Fibroblast of pulmonary artery (primary cell): ENCODE measurements at places on chromosomes 6 and 20.
A peak's percentile ranks its signal among the peaks of the same experiment; 100 is the strongest.

DNA sequence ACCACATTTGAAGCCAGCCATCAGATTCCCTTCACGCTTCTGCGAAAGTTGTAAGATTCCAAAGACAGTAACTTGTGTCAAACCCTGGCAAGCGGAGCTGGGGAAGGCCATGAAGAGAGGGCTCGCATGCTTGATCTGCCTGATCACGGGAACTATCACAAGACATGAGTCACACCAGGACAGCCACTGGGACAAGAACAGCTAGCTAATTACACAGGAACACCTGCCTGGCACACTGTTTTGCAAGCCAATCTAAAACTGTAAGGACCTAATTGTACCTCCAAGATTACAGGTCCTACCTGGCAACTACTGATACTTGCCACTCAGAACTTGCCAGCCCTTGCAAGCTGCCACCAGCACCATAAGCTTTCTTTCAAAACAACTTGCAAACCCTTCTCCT is 289.3 kb downstream of the KIF16B start:
- DNase-seq = no peak

DNA sequence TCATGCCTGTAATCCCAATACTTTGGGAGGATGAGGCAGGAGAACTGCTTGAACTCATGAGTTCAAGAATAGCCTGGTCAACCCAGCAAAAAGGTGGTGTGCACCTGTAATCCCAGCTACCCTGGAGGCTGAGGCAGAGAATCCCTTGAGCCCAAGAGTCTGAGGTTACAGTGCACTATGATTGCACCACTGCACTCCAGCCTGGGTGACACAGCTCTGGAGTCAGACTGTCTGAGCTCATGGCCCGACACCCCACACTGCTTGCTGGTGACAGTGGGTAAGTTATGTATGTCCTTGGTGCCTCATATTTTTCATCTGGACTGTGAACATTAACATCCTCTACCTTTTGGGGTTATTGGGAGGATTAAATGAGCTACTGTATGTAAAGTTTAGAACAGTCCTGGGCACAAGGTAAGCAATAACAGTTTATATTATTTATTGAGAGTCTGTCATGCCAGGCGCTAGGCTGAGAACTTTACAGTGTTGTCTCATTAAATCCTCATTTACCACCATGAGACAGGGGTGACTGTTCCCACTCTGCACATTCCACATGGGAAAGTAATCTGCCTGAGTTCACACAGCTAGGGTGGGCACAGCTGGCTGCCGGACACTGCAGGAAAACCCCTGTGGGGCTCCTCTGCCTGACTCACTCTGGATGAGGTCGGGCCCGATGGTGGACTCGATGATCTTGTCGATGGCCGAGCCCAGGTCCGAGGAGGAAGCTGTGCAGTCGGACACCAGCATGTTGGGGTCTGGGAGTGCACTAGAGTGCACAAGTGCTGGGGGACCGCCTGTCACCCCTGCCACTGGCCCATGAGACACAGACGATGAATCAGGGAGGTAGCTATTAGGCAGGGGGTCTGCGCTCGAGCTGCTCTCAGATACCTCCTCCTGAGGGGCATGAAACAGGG is 2.9 kb downstream of the ZNF335 start:
- no peak for DNase-seq

GRCh38 chr6:157943964-157944283 is 37.7 kb upstream of the SYNJ2 start:
- DNase-seq = no peak

GRCh38 chr6:52089758-52090348 is 2.4 kb upstream of the PKHD1 start:
- no peak for DNase-seq

GRCh38 chr20:10674684-10675449 is 1.1 kb upstream of the JAG1 start:
- DNase-seq = peak; percentile 77

DNA sequence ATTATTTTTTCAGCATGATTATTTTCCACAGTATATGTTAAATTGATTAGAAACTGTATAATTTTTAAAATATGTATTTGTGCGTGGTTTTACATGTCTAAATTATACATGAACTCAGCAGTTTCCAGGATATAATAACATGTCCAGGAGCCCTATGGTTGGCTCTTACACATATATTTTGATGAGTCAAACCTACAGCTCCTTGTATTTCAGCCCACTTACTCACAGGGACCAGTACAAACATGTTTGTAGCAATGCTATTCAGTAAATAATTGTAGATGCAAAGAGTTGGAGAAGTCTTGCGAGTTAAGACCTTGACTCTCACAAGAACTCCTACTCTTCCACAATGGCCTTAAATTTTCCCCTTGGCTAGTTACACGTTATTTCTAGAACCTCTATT is 107.2 kb upstream of the SASH1 start:
- no peak for DNase-seq

DNA sequence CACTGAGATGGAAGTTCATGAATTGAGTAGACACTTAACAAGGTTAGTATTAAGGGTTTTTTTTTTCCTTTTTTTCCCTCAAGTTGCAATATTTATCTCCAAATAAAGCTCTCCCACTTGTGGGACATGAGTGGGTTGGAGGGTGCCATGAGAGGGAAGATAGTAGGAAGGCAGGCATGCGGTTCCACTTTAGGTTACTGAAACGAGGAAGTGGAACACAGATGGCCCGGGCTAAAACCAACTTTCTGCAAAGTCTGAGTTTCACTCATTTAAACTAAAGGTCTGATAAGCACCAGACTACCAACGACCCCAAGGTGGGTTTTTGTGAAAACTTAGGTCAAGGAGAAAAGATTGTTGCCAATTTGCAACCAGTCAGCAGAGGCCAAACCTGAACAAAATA is 42.2 kb downstream of the TBC1D7 start:
- no peak for DNase-seq

GRCh38 chr6:164142322-164142721 is 727.8 kb downstream of the QKI start:
- no peak for DNase-seq

DNA sequence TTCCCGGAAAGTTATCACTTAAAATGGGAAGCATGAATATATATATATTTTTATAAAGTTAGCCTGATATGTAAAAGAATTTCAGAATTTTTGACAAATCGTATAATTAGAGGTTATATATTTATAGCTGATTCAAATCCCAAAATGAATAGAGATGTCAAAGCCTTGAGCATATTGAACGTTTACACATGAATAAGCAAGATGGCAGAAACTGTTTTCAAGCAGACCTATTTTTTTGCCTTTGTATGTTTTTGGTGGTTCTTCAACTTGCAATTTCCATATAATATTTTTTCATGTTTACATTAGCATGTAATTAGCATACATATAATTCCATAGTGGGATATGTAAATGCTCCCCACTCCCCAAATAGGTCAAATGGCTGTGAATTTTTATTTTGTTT is 189.9 kb downstream of the PRL start:
- no peak for DNase-seq

DNA sequence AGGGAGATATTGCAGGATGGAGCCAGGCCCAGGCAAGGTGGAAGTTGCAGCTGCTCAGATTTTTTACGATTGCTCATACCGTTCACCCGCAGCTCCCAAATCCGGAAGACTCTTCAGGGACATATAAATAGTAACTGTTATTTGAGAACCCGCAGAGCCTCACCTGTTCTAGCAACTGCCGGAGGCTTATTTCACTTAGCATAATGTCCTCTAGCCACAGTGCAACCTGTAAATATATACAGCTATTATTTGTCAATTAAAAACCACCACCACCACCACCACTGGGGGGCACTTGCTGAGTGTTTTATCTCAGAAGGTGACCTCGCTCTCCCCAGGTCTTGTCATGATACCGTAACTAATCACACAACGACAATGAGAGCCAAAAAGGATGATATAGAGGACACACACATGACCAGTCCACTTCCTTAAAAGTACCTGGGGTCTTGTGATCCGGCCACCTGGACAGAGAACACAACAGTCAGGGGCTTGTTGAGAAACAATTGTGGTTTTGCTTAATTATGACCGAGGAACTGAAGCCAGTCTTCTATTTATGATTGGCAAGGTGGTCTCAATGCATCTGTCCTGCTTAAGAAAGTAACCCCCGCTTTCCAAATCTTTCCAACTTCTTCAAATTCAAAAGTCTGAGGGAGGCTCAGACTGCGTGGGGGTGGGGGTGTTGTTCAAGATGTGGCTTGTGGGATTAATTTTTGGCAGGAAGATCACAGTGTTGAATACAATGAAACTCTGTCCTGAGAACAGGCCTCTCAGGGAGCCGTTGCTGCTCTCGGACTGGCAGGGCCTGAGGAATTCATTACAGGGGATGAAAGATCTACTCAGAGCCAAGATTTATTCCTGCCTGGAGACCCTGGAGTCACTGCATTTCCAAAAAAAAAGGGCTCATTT is 107.7 kb upstream of the PRND start:
- peak; percentile 65 for DNase-seq

- DNase-seq = no peak
Measured at GRCh38 chr6:56246881-56247653, at the start of gene COL21A1. COL21A1 (minus strand) TSS chr6:56247580; CDS start chr6:56182618, 64,962 bp downstream.

GRCh38 chr20:848193-848592 is 14.7 kb downstream of the FAM110A start:
- no peak for DNase-seq

DNA sequence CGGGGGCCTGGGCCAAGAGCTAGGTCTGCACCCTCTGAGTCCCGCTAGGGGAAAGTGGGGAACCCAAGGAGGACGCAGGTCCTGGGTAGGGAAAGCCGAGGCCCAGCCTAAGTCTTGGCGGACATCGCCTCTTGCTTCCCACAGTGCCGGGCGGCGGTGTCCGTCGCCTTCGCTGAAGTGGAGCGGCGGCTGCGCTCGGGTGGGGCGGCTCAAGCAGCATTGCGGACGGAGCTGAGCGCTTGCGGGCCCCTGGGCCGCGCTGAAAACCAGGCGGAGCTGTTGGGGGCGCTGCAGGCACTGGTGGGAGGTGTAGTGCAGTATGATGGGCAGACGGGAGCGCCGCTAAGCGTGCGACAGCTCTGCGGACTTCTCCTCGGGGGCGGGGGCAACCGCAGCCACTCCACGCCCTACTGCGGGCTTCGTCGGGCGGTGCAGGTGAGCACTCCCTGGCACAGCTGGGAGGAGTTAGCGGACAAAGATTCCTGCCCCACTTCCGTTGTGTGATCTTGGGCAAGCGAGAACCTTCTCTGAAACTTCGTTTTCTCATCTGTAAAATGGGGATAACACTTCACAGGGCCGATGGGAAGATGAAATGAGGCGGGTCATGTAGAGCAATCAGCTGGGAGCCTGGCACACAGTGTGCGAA is 4.2 kb downstream of the PRSS16 start:
- peak; percentile 62 for DNase-seq

DNA sequence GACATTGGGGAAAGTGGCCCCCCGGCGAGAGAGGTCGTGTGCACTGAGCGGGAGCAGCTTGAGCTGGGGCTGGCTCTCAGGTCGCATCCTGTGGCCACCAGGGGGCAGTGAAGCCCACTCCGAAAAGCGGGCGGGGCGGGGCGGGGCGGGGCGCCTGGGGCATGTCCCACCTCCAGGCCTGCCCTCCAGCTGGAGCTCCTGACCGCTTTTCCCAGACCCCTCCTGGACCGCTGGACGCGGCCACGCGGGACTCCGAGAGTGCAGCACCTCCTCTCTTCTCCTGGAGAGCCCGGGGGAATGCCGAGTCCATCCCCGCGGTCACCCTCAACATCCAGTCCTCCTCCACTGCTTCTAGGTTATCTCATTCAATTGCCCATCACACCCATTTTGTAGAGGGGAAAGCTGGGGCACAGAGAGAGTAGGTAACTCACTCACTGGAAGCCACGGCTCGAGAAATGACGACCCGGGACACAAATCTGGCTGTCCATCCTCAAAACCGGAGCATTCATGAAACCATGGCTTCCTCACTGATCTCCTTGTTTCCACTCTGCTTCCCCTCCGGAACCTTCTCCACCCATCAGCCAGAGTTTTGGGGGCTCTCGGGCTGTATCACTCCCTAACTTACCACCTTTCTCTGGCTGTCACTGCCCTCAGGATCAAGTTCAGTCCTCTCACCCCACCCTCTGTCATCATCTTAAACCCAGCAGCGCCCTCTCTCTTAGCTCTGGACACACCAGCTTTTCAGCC is 24.1 kb downstream of the COX4I2 start:
- peak; percentile 71 for DNase-seq

DNA sequence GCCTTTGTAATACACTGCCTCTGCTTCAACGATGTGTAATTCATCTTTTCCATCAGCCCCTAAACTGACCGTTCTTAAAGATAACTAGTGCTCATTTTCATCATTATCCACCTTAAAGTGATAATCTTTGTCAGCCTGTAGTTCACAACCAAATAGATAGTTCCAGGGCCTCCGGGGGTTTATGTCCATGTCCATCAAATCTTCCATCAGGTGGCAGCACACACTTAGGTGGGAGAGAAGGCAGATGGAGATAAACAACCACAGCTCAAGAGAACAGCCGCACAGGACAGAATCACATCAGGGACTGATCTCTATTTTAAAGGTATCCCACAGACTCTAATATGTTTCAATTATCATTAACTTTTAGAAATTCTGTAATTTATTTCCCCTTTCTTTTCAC is 90.9 kb downstream of the LMBRD1 start:
- no peak for DNase-seq

DNA sequence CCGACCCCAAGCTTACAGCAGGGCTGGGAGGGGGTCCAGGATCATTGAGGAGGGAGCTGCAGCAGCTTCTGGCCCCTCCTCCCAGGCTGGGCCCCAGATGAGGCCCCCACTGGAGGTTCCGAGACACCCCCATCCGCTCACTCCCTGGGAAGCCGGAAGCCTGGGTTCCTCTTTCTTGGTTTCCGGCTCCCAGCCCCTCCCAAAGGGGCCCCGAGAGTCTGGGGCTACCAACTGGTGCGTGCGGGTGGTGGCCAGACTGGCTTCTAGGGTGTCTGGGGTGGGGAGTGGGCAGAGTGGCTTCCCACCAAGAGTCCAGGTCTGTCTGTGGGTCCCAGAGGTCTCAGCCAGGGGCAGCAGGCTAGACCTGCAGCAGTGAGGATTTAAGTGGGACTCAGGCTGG is 2.2 kb downstream of the RGS19 start:
- no peak for DNase-seq

DNA sequence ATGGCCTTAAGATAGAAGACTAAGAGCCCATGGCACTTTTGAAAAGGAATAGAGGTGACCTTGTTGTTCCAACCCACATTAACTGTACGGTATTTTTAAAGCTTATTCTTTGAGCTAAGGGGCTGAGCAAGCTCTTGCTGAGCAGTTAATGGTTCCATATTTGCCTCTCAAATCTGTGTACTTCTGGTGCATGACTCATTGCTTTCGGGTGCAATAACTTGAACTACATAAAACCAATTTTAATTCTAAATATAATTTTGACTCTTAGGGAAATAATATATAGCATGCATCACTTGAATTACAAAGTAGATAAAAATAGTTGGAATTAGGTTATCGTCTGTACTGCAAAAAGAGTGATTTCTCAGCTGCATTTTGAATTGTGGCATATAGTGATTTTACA is 348.1 kb upstream of the CITED2 start:
- no peak for DNase-seq

DNA sequence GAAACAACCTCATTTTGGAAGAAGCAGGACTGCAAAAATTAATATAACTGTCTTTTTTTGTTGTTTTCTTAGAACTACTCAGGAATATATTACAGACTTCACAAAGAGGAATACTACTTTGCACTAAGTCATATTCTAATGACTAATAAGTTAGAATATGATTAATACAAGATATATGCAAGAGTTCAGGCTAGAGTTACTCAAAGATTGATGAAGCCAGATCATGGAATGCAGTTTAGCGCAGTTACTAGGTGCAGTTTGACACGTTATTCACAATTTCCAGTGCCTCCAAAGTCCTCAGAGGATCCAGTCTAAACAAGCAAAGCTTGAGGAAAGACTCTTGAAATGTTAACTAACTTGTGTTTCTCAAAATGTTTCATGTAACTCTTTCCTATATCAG is 1.2 kb upstream of the MYCT1 start:
- peak; percentile 84 for DNase-seq
